ENCODE measurements at places on chromosomes 7 and 10. TPM values are rescaled to one million over a fixed set of nuclear protein-coding genes. Genes with fewer than 3 reads are reported as not detected.

TRIM4 gene
- total RNA-seq: 15.6 TPM

FAM237B gene
- not detected for total RNA-seq

CWF19L1 gene
- 27.7 TPM for total RNA-seq

RNLS gene
- 13.1 TPM for total RNA-seq

CPEB3 gene
- 0.30 TPM for total RNA-seq

SHOC2 gene
- total RNA-seq: 12.8 TPM

MMP21 gene
- not detected for total RNA-seq

All from bronchus fibroblast of lung (primary cell).